ENCODE measurements at places on chromosomes 4 and X.

- DNase-seq: no peak
Measured at GRCh38 chrX:18579495-18579894, 92.4 kb downstream of the RS1 start.

GRCh38 chrX:16222151-16222550 lies 54.9 kb downstream of the MAGEB17 start:
- DNase-seq: peak; percentile 36

- no peak for DNase-seq
Measured at GRCh38 chrX:16208601-16209000, 41.3 kb downstream of the MAGEB17 start.

GRCh38 chr4:24957886-24958285 lies 45.0 kb upstream of the CCDC149 start:
- no peak for DNase-seq

DNA sequence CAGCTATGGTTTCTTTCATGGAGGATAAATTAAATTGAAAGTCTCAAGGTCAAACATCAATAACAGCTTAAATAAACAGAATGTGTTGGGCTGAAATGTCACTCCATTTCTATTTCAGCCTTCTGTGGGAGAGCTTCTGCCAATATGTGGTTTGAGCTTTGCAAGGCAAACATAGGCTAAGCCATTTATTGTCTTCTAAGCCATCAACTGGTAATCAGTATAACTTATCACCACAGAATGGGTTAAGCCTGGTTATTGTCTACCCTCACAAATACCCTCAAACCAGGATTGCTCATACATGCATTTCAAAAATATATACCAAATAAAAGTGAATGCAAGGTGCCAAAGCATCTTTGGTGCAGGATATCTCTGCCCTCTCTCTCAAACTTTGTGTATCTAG lies 52.7 kb downstream of the GABRB1 start:
- DNase-seq: no peak

- no peak for DNase-seq
Measured at GRCh38 chr4:1351854-1352566, 5.0 kb downstream of the UVSSA start.

GRCh38 chr4:114729068-114729738 lies 130.6 kb downstream of the UGT8 start:
- no peak for DNase-seq

DNA sequence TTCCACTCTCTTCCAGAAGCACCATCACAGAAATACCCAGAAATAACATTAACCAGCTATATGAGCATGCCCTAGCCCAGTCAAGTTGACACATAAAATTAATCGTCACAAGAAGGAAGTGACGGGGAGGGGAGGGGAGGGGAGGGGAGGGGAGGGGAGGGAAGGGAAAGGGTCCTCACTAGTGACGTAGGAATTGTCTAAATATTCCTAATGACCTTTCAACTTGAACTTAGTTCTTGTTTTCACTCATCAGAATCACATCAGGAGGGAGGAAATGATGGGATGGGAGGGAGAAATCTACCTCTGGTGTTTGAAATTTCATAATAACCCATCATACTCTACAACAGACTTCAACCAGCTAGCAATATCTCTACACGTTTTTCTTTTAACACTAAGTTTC lies 52.2 kb upstream of the NOCT start:
- no peak for DNase-seq

- DNase-seq: no peak
Measured at GRCh38 chr4:147096667-147097604, 151.3 kb upstream of the TTC29 start.

DNA sequence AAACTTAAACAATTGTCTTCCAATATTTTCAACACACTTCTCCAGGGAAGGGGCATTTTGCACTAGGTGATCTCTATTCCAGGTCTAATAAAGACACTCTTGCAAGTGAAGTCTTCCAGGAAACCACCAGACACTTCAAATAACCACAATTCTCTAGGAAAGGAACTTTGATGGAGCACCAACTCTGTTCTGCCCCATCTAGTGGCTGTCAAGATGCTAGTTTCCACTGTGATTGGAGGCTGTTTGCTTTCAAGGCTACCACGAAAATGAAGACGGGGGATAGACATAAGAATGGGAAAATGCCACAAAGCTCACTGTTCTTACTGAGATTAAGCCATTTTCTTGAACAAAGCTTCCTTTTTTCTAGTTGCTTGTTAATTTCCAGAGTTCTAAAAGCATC lies 100.6 kb upstream of the F9 start:
- DNase-seq: no peak

GRCh38 chr4:110797486-110797885 lies 174.6 kb upstream of the PITX2 start:
- DNase-seq: no peak

DNA sequence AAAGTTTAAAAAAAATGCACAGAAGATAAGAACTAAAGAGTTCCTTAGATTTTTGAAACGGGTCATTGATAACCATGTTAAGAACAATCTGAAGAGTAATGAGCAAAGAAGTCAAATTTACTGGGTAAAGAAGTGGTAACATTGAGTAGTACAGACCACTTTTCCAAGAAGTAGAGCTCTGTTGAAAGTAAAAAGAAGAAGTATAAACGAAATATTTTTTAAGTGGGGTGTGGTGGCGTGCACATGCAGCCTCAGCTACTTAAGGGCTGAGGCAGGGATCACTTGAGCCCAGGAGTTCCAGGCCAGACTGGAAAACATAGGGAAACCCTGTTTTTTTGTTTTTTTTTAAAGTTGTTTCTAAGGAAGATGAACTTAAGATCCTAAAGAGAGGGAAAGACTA lies 68.5 kb downstream of the UBA6 start:
- DNase-seq: no peak

- no peak for DNase-seq
Measured at GRCh38 chrX:40164751-40165150, 67.0 kb upstream of the BCOR start.

DNA sequence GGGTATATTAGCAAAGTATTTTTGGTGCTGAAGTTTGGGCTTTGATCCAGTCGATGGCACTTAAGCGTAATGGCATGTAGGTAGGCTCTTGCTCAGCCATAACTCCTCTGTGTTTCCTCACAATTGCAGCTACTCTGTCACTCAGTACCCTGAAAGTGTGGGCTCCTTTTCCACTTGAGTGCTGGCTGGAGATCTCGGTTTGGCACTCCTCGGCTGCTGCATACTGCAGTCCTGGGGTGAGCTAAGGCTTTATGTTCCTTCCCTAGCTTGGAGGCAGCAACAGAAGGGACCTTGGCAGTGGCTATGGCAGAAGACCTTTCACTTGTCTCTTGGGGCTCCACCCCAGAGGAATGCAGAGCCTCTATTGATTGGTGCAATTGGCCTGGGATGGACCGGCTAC lies 106.7 kb upstream of the GRXCR1 start:
- DNase-seq: no peak

GRCh38 chr4:3251691-3252479 lies 2.9 kb downstream of the MSANTD1 start:
- DNase-seq: no peak

DNA sequence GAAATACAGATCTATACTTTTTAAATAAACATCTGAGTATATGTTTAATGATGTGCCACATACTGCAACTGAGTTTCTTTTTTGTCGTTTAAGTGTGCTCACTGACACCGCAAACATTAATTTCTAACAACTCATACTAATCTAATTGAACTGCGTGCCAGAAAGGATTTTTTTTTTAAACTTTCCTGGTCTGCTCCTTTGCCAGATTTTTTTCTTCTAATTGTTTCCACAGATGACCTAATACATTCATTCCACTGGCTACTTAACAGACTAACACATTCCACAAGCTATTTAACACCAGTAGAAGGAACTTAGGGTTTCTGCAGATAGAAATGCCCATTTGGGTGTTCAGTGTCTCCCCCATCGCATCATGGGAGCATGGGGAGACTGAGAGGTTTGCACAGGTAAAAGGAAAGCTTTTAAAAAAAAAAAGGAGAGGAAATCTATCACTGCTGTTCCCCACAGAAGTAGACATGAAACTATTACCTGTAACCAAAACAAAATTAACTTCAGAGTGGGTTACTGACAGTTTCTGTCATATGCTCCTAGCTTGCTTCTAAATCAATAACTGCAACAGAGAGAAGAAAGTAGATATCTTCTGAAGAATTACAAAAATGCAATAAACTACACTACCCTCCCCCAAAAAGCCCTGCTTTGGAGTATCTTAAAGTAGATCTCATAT lies 31.6 kb downstream of the SH3KBP1 start:
- no peak for DNase-seq

DNA sequence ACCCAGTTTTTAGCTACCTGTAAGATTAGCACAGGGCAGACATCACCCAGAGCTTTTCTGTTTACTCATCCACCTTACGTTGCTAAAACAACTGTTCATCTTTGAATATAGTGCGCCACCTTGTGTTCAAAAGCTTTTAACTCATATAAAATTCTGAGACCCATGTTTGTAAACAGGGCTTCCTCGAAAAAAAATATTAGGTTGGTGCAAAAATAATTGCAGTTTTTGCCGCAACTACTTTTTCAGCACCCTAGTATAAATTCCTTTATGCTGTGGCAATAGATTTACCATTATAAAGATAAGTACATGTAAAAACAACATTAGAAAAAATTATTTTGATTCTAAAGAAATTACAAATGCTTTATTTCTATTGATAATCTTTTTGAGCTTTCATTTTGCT lies 147.9 kb downstream of the LRBA start:
- DNase-seq: peak; percentile 49

- no peak for DNase-seq
Measured at GRCh38 chr4:80259012-80259411, 7.5 kb upstream of the FGF5 start.

DNA sequence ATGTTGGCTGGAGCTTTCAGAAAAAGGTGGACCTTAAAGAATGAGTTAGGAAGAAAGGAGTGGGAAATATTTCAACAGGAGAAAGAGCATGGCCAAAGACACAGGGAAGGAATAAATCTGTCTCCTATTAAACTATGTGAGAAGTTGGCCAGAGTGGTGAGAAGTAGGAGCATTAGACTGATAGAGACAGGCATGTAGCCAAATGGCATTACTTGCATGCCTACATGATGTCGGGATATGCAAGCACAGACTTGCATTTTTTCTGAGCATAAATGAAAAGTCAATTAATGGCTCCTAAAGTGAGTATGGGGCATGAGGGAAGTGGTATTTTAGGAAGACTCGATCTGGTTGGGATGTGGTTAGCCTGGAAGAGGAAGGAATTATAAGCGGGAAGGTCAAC lies 279.6 kb upstream of the PITX2 start:
- DNase-seq: no peak

GRCh38 chr4:53813998-53814397 lies 222.7 kb upstream of the LNX1 start:
- no peak for DNase-seq

DNA sequence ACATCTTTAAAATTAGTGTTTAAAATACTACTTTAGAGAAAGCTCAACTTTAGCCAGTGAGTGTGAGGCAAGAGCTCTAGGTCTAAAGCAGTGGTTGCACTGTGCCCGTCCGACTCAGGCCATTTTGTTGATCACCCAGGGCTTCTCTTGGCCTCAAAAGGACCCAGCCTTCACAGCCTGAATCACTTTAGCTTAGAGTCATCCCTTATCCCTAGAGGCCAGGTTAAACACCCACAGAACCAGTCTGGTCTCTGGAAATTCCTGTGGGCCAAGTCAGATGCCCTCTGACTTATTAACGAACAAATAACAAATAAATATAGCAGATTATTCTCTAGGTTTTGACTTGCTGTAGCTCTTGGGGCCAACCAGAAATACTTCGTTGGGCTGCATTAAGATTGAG lies 102.3 kb downstream of the WWC2 start:
- DNase-seq: peak; percentile 59

GRCh38 chr4:96342196-96342595 lies 502.3 kb downstream of the PDHA2 start:
- DNase-seq: no peak

- DNase-seq: no peak
Measured at GRCh38 chrX:99398545-99398944, 1011.5 kb downstream of the PCDH19 start.

DNA sequence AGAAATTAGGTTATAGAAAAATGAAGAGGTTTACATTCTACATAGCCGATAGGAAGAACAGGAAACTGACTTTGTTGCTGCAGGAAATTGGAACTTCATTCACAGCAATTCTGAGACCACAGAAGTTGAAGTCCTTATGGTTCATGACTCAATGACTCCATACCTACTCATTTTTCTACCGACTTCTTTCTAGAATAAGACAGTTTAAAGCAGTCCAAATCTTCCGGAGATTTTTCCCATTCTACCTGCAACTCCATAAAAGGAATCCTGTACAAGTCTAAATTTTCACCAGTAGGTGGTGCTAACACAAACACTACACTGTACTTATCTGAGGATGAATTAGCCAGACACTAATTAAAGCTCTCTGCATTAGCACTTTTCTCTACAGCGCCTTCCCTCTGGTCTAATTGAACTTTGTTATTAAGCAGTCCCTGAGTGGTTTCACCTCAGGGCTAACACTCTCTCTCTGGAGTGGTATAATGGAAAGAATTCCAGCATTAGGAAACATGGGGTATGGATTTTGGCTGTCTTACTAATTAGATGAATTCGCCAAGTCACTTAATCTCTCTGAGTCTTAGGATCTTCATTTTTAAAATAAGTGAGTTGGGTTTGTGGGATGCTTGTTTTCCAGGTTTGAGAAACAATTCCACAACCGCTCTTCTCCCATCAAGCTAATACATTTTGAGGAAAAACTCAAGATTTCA lies 167.9 kb downstream of the SMIM20 start:
- no peak for DNase-seq

- DNase-seq: no peak
Measured at GRCh38 chr4:85669204-85669603, 194.3 kb downstream of the ARHGAP24 start.

Measured in non-pigmented ciliary epithelial cell (primary cell).